ENCODE measurements at places on chromosomes 13 and 19. TPM values are rescaled to one million over a fixed set of nuclear protein-coding genes. Genes with fewer than 3 reads are reported as not detected.

DNA sequence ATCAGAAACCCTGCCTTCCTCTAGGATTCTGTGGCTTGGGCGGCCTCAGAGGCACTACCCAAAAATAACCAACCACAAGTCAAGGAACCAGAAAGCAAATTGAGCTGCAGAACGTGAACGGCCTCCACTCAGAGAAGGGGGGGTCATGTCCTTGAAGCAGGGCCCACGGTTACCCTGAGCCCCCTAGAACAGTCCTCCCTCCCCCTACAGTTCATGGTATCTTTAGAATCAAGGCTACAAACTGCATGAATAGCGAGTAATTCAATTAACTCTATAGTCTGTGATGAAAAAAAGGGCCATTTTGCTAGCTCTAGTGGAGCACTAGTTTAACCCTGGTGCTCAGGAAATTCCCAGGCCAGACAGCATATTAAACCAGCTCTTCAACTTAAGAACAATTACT, 79.0 kb upstream of the ZNF507 start:
- no peak overlapping the region for H3K27ac ChIP-seq
- no peaks in the 10 kb centered on the region for H3K36me3 ChIP-seq
- no peak overlapping the region for H3K4me3 ChIP-seq

GRCh38 chr19:55451163-55451964, 8.3 kb upstream of the SHISA7 start:
- no peak for DNase-seq
- peaks cover 16% of the 10 kb centered on the region for H3K27me3 ChIP-seq
- H3K4me1 ChIP-seq, result peaks cover 10% of the 10 kb centered on the region
- no peak overlapping the region for H3K27ac ChIP-seq
- H3K4me3 ChIP-seq, result no peak overlapping the region
- H3K36me3 ChIP-seq, result no peaks in the 10 kb centered on the region

KLF5 gene
- 1.8 TPM for total RNA-seq

- H3K27me3 ChIP-seq, result no peaks in the 10 kb centered on the region
- DNase-seq, result no peak
- peaks cover 6% of the 10 kb centered on the region for H3K4me1 ChIP-seq
- peak overlapping the region; percentile 86 for H3K4me3 ChIP-seq
- no peak overlapping the region for H3K27ac ChIP-seq
These were observed 755 bp upstream of the ZNF726 start for GRCh38 chr19:23913931-23914330.

GRCh38 chr19:35119091-35119490, 3.5 kb downstream of the FXYD3 start:
- DNase-seq, result no peak
- H3K27ac ChIP-seq, result no peak overlapping the region
- H3K27me3 ChIP-seq, result no peaks in the 10 kb centered on the region
- H3K4me3 ChIP-seq, result no peak overlapping the region

DNA sequence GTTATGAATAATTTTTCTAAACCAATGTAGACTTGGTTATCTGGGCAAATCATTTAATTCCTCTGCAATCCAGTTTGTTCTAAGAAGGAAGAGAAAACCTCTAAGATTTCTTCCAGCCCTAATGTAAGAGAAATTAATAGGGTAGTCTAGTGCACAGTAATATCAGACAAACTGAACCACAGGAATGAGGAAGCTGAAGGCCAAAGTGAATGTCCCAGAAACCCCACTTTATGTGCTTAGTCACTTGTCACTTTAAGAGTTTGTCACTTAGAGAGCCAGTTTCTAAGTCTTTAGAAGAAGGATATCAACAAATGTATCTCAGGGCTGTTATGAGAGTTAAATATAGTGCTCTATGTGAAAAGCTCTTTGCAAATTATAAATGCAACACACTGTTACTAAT, 750.6 kb downstream of the DIAPH3 start:
- no peak overlapping the region for H3K4me3 ChIP-seq
- no peak overlapping the region for H3K27ac ChIP-seq
- H3K27me3 ChIP-seq, result peaks cover 3% of the 10 kb centered on the region

GRCh38 chr13:32984857-32985626, 31.2 kb upstream of the KL start:
- no peak overlapping the region for H3K27ac ChIP-seq
- DNase-seq, result no peak
- no peak overlapping the region for H3K4me3 ChIP-seq
- no peaks in the 10 kb centered on the region for H3K4me1 ChIP-seq
- no peaks in the 10 kb centered on the region for H3K36me3 ChIP-seq

Data from CD8-positive, alpha-beta memory T cell (primary cell).